ENCODE measurements at places on chromosomes 1 and 21.

DNA sequence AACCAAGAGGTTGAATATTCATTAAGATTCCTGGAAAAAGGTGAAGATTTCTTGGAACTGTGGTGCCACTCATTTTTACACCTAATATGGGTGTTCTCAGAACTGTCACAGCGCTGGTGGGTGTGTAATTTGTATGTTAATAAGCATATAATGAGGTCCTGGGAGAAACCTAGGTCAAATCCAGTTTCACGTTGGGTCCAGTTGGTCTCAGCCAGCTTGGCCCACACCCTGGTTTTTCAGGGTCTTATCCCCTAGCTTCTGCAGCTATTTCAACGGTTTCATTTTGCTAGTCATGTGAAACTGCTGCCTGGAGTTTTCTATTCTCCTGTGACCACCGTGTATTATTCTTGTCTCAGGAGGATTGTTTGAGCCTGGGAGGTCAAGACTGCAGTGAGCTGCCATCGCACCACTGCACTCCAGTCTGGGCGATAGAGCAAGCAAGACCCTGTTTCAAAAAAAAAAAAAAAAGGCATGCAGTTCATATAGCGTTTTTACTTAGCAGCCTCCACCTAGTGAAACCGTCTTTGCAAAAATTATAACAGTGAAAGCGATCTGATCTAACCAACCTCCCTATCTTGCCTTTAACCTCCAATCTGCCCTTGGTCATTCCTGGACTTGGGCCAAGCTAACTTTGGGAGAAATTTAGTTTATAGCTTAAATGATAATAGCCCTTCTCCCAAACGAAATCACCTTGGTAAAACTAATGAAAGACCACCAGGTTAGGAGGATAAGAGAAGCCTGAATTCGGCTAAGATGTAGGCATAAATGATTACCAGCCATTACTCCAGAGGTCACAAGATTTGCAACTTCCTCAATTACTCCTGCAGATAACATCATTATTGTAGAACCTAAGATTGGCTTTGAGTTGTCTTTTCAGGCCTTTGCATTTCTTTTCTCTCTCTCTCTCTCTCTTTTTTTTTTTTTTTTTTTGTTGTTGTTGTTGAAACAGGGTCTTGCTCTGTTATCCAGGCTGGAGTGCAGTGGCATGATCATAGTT is 44.0 kb downstream of the PTAFR start:
- DNase-seq: no peak

GRCh38 chr1:204598319-204598969 is 82.2 kb downstream of the MDM4 start:
- DNase-seq: no peak

DNA sequence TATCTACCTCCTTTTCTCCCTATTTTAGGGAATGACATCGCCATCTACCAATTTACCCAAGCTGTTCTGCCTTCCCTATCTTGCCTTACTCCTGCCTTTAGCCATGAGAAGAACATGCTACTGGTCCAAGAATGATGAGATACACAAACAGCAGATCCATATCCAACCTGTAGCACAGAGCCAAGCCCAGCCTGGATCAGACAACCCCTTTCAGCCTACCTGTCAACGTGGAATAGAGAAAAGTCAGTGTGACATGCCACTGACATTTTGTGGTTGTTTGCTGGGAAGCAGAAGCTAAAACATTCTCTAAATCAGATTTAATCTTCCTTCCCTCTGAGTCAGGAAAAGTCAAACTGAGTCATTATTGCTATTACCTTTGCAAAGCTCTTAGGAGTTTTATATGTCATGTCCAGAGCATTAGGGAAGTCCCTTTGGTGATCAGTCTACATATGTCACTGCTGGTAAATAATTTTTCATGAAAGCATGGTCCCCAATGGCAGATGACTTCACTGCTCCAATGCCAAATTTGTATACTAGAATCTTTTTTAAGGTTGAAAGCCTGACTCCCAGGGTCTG is 143.1 kb downstream of the TPR start:
- DNase-seq: no peak

- DNase-seq: no peak
Observed at GRCh38 chr1:211761400-211761799, 69.2 kb downstream of the LPGAT1 start.

DNA sequence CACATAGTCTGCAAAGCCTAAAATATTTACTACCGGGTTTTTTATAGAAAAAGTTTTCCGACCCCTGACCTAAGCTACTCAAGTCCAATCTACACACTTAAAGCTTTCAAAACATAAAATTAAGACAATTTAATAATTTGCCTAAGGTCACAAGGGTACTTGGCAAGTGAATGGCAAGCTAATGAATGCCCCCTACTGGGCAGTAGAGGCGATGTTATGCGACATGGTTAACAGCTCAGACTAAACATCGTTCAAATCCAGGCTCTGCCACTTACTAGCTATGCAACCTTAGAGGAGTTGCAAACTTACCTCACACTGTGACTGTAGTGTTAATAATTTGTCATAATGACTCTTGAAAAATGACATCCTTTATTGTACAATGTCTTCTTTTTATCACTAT is 317.2 kb upstream of the NFIA start:
- DNase-seq: peak; percentile 65

DNA sequence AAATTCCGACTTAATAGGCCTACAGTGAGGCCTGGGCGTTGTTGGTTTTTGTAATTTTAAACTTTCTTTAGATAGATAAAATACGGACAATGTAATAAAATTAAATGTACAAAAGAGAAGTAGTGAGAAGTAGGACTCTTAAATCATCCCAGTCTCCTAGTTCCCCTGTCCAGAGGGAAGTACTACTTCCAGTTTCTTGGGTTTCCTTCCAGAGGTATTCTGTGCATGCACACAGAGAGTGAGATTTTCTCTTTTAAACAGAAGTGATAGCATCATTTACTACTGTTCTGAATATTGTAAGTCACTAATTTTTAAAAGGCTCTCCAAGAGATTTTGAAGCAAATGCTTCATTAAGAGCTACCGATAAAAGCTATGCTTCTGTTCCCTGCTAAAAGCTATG is 7.2 kb upstream of the FNBP1L start:
- no peak for DNase-seq

DNA sequence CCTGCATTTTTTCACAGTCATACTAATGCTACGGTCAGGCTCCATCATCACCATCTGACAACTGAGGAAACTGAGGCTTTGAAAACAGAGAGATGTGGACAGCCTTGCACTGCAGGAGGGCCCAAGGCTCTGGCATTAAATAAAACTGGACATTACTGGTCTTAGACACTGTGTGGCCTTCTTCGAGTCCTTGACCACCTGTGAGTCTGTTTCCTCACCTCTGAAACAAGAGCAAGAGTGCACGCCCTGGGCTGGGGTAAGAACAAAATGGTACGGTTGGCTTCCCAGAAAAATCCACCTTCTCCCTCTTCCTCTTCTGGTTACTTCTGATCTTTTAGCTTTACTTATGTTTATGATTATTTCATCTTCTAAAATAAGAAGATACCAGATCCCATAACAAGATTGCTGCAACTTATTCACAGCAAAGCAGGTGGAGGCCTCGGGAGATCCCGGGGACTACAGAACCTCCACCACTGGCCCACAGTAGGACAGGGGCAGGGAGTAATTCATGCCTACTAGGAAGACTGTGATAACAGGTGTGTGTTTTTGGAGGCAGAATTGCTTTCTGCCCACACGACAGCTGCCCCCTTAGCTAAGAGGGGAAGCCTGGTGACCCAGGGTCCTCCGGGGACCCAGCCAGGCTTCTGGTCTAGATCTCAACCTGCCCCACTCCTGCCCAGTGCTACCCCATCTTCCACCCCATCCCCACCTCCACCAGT is 156.4 kb upstream of the EDN2 start:
- no peak for DNase-seq

- peak; percentile 75 for DNase-seq
Observed at GRCh38 chr1:236868625-236869467, 73.8 kb downstream of the MTR start.

GRCh38 chr1:111446546-111446945 is 2.5 kb downstream of the WDR77 start:
- no peak for DNase-seq
